ENCODE measurements at places on chromosomes 4 and X.

DNA sequence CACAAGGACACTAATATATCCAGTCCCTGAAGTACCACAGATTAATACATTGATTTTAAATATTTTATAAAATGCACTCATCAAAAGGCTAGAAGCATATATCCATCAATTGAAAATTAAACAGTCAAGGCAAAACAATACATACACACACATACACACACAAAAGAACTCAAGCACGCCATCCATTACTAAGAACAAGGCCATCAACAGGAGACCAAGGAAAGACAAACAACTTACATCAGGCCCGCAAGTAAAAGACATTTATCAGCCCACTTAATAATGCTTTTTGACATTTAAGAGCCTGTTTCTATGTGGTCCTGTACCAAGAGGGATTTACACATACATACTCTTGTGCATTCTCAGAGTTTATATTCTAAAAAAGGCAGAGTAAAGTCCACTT lies 50.0 kb upstream of the ZNF827 start:
- DNase-seq: no peak

DNA sequence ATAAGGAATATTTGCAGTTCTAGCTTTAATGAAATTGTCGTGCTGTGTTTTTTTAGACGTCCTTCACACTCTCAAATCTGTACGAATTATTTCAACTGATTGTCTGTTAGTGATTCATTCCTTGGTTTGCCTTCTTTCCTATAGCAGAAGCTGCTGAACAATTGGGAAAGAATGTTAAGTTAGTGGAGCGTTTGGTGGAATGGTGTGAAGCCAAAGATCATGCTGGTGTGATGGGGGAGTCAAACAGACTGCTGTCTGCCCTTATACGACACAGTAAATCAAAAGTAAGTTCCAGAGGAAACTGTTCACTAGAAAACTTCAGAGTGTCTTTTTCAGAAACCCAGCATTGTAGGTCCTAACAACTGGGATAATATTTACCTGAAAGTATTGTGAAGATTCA lies 159.9 kb downstream of the RAP1GDS1 start:
- no peak for DNase-seq

DNA sequence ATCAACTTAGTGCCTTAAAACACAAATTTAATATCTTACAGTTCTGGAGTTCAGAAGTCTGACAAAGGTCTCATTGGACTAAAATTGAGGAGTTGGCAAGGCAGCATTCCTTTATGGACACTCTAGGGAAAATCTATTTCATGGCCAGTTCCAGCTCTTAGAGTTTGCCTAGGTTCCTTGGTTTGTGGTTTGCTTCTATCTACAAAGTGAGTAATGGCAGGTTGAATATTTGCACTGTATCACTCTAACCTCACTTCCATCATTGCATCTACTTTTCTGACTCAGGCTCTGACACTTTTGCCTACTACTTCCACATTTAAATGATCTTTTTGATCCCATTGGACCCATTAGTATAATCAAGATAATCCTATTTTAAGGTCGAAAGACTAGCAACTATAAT lies 64.7 kb upstream of the PCDH10 start:
- no peak for DNase-seq

DNA sequence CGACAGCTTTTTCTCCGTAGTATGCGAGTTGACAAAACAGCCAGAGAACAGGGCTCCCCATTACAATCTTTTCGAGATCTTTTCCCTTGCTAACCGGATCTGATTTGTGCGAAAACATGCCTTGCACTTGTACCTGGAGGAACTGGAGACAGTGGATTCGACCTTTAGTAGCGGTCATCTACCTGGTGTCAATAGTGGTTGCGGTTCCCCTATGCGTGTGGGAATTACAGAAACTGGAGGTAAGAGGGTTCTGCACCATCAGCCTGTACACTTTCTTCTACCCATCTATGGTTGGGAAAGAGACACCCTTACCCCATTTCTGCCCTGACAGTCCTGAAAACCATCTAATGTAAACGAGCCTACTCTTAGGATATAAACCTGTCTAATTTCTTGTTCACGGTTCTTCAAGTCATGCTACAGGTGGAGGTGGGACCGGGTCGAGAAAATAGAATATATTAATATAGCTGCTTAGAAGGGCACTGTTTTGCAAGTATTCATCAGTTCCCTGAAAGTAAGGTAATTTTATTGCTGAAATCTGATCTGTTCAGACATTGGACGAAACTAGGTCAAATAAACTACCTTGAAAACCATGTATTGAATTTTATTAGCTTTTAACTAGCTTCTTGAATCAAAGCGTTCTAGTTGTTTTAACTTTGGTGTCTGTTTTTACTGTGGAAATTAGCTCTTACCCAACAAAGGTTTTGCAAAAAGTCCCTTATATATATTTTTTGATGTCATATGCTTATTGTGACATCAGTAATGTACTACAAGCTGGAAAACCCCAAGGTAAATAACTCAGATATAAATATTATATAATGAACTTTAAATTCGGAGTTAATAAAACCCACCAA lies 869 bp downstream of the TMEM184C start:
- DNase-seq: no peak

DNA sequence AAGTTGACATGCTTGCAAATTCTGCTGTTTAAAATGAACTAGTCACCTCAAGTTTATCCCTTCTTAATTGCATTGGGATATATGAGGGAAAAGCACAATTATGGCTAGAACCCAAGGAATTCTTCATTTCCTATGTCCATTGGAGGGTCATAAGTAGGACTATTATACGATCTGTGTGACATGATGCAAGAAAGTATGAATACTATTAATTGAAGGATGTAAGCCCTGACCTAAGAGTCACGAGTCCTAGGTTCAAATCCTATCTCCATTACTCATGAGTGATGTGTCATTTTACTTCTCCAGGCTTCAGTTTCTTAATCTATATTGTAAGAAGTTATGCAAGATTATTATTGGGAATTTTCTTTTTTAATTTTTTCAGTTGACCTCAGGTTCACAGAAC lies 542.9 kb upstream of the GRIA3 start:
- no peak for DNase-seq

DNA sequence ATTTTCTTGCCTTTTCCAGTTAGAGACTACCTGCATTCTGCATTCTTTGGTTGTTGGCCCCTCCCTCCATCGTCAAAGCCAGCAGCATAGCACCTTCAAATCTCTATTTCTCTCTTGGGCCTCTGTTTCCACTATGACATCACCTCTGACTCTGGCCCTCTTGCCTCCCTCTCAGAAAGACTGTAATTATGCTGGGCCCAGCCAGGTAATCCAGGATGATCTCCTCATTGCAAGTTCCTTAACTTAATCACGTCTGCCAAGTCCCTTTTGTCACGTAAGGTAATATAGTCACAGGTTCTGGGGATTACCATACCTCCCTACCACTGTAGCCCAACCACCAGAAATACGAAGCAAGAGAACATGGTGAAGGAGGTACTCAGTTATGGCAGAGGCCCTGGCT lies 39.3 kb upstream of the NYX start:
- DNase-seq: no peak

GRCh38 chr4:176205299-176205698 lies 9.9 kb upstream of the SPATA4 start:
- DNase-seq: no peak

- no peak for DNase-seq
These were observed 24.0 kb upstream of the ASMTL start for GRCh38 chrX:1476682-1477081.

DNA sequence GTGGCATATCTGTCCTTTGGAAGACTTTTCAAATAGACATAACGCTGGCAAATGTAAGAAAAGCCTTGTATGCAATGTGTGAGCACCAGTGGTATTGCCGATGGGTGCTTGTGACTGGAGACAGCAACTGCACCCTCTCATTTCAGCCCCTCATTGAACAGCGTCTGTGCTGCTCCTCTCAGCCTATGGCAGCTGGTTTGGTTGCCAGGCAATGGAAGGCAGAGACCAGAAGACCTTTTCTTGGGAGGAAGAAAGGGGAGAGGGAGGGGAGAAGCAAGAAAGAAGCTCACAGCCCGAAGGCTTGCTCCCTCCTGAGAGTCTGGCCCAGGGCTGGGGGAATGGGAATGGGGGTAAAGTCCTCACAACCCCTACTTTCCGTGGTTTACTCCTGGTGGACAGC lies 20.2 kb downstream of the ZCCHC13 start:
- no peak for DNase-seq

- no peak for DNase-seq
These were observed 403.3 kb upstream of the TRAM1L1 start for GRCh38 chr4:117488692-117489091.

- DNase-seq: no peak
These were observed 22.1 kb downstream of the TMEM131L start for GRCh38 chr4:153488006-153488891.

DNA sequence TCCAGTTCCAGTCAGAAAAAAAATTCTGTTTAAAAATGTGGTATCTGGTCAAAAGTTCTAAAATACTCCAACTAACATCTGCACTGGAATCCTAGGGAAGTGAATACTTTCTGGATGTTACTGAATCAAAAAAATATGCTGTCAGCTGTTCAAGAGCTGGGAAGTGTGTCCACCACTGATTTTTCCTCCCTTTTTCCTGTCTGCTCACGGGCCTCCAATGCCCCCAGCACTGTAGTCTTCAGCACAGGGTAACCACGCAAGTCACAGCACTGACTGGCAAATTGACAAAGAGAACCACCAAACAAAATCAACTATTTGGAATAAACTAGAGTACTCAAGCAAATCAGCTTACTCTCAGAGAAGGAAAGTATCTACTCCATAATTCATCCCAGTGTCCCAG lies 9.9 kb downstream of the VEGFC start:
- no peak for DNase-seq

DNA sequence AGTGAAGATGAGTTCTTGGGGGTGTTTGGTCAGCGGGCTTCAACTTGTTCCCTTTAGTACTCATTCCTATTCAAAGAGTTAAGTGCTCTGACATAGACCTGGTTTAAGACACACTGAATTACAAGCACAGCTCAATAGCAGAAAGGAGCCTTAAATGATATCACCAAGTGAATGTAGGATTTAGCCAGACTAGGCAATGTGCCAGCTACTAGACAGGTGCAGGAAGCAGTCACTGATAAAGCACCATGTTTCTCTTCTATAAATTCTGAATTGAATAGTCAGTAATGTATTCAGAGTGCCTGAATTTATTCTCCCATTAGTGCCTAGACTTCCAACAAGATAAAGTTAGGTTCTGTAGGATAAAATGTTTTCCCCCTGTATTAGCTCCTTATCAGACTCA lies 63.6 kb downstream of the ASB9 start:
- no peak for DNase-seq

DNA sequence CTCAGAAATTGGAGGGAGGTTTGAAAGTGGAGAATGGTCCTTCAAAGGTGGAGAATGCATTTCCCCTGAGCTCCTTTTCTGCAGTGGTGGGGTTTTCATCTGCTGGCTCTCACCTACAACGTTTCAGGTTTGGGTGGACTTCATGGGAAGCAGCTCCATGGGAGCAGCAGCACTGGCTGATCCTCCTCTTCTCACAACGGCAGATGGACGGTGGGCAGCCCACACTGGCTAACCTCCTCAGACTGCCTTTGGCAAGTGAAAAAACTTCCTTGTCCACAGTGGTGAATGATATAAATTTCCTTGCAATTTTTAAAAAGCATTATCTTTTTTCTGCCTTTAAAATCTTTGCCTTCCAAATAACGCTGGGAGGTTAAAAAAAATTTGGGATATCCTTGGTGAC lies 93.5 kb downstream of the ZNF827 start:
- no peak for DNase-seq

- DNase-seq: no peak
These were observed 26.0 kb downstream of the FAM53A start for GRCh38 chr4:1658146-1658545.

GRCh38 chrX:21870494-21870893 lies 14.7 kb downstream of the YY2 start:
- no peak for DNase-seq

GRCh38 chr4:158530381-158530780 lies 8.7 kb downstream of the RXFP1 start:
- no peak for DNase-seq

- DNase-seq: no peak
These were observed 45.7 kb downstream of the PASD1 start for GRCh38 chrX:151609222-151609621.

DNA sequence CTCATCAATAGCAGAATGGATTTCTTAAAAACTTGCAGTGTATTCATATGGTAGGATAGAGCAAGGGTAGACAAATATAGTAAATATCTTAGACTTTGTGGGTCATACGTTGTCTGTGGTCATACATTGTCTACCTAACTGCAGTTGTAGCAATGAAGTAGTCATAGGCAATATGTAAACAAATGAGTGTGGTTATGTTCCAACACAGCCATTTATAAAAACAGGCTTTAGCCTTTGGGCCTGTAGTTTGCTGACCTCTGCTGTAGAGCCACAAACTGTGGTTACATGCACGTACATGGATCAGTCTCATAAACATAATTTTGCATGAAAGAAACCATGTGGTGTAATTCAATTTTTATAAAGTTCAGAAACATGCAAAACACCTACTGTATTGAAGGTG lies 98.9 kb downstream of the LARP1B start:
- DNase-seq: no peak

GRCh38 chrX:133995759-133996158 lies 10.4 kb upstream of the GPC3 start:
- DNase-seq: no peak

GRCh38 chr4:76931087-76931486 lies 18.5 kb upstream of the SEPTIN11 start:
- DNase-seq: no peak

GRCh38 chrX:44025555-44025954 lies 52.4 kb upstream of the NDP start:
- no peak for DNase-seq

- DNase-seq: no peak
These were observed 120.2 kb upstream of the ADGRL3 start for GRCh38 chr4:61079976-61080375.

DNA sequence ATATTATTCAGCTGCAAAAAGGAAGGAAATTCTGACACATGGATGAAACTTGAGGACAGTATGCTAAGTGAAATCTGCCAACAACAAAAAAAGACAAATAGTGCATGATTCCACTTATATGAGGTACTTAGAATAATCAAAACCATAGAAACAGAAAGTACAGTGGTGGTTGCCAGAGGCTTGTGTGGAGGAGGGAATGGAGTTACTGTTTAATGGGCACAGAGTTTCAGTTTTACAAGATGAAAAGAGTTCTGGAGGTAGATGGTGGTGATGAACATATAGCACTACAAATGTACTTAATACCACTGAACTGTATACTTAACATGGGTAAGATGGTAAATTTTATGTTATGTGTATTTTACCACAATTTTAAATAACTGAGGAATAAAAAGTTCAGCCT lies 212.0 kb upstream of the KLF3 start:
- DNase-seq: no peak

DNA sequence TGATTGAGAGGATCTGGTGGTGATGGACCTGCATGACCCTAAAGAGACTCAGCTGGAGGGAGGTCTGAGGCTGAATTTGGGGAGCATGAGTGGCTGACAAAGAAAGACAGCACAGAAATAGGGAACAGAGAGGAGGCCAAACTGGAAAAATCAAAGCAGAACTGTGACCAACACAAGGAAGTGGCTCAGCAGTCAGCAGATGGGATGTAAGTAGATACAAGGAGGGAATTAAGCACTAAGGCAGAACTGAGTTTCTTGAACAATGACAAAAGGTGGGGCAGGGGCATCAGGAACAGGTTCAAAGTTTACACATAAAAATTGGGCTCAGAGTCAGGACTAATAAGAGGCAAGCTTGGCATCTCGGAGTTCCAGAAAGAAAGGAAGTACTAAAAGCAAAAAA lies 144.3 kb upstream of the KLF3 start:
- DNase-seq: no peak

- no peak for DNase-seq
These were observed 45.6 kb upstream of the S100G start for GRCh38 chrX:16604337-16604736.

GRCh38 chrX:48471504-48471903 lies 1.4 kb upstream of the SLC38A5 start:
- DNase-seq: no peak

Data from cortex of kidney (tissue), 1 donor.